MM.1S (cell line): ENCODE measurements at places on chromosomes 7 and 10.

GRCh38 chr10:7186387-7187018 is 224.3 kb downstream of the SFMBT2 start:
- DNase-seq = no peak

DNA sequence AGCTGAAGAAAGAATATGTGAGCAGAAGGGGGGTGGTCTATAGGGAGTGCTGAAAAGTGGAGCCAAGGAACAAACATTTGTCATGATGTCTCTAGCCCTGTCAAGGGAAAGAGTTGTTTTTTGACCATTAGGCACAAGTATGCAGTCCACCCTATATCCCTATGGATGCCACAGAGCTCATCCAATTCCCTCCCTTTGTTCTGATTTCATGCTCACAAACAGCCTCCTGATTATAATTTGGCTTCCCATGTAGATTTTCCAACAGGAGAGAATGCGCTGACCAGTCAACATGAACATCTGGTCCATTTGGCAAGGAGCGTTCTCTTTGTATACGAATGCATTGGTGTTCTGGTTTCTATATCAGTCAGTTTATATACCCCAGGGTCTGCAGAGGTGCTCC is 12.1 kb upstream of the CEP41 start:
- DNase-seq = no peak

GRCh38 chr10:43193496-43194080 is 55.3 kb downstream of the CSGALNACT2 start:
- no peak for DNase-seq

- no peak for DNase-seq
Observed at GRCh38 chr7:155850766-155851678, 38.8 kb upstream of the SHH start.

GRCh38 chr7:127413962-127414361 is 21.5 kb upstream of the ZNF800 start:
- peak; percentile 80 for DNase-seq

- DNase-seq = no peak
Observed at GRCh38 chr7:66055321-66055956, 20.2 kb upstream of the ASL start.

DNA sequence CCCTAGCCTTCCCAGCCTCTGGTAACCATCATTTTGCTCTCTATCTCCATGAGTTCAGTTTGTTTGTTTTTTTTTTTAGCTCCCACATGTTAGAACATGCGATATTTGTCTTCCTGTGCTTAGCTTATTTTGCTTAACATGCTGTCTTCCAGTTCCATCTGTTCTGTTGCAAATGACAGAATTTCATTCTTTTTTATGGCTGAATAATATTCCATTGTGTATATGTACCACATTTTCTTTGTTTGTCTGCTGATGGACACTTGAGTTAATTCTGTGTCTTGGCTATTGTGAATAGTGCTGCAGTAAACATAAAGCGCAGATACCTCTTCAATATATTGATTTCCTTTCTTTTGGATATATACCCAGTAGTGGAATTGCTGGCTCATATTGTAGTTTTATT is 21.0 kb downstream of the DLD start:
- no peak for DNase-seq

GRCh38 chr7:133528796-133529195 is 275.9 kb downstream of the EXOC4 start:
- DNase-seq = no peak

DNA sequence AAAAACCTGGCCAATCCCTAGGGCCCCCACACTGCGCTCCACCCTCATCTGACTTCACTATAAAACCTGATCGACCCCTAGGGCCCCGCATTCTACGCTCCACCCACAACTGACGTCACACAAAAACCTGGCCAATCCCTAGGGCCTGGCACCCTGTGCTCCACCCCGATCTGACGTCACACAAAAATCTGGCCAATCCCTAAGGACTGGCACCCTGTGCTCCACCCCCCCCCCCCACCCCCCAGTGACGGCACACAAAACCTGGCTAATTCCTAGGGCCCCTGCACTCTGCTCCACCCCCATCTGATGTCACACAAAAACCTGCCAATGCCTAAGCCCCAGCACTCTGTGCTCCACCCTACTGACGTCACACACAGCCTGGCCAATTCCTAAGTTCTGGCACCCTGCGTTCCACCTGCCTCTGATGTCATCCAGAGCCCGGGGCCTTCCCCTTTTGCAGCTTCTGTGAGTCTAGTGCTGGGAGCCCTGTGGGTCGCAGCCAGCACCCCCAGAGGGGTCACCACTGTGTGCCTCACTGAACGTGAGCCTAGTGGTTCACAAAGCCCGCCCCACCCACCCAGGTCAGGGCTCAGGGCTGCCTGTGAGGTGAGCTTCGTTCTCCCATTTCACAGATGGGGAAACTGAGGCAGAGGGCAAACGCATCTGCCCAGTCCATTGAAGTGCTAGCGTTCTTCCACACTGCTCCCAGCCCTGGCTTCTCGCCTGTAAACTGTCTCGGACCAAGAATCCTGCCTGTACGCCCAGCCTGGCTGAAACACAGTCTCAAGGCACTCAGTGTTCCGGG is 40.6 kb downstream of the MICALL2 start:
- peak; percentile 15 for DNase-seq

GRCh38 chr10:29332061-29332760 is 43.3 kb downstream of the LYZL1 start:
- DNase-seq = no peak

- DNase-seq = peak; percentile 69
Observed at GRCh38 chr7:94578614-94579013, 69.0 kb downstream of the CASD1 start.

DNA sequence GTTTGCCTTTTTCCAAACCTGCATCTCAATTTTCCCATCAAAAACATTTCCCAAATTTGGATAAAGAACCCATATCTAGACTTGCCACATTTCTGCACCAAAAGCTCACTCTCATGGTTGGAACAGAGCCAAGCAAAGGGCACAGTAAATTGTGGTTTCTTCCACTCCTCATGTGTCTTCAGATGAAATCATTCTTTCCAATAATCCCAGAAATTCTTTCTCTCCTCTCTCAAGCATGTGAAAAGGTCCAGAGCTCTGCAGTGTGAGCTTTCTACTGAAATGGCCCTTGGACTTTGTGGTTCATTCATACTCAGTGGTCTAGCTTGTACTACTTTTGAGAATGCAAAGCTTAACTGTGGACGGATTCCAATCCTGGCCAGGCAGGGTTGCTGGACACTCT is 19.8 kb downstream of the PRSS2 start:
- no peak for DNase-seq

- DNase-seq = peak; percentile 49
Observed at GRCh38 chr7:45872116-45873034, 507 bp downstream of the CCDC201 start.

DNA sequence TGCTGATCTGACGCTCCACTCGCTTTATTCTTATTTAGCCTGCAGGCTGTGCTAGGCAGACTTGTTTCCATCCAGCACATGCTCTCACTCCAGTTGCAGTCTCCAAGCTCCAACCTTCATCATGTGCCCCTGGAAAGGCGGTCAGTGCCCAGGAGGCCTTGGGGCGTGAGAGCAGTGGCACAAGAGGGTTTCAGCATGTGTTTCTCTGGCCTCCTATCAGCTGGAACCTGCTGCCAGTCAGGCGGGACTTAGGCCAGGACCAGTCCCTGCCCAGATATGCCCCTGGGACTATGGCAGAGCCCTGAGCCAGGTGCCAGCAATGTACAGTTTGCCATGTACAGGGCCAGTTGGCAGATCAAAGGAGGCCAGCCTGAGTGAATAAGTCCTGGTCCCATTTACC is 330.2 kb upstream of the FZD1 start:
- no peak for DNase-seq

- DNase-seq = no peak
Observed at GRCh38 chr10:18455086-18455884, 196.1 kb downstream of the NSUN6 start.

- DNase-seq = peak; percentile 67
Observed at GRCh38 chr10:10677479-10677878, 340.2 kb upstream of the CELF2 start.

GRCh38 chr10:125064681-125065492 is 95.5 kb downstream of the CTBP2 start:
- DNase-seq = peak; percentile 94

GRCh38 chr7:46955531-46955930 is 626.4 kb downstream of the TNS3 start:
- DNase-seq = no peak

- no peak for DNase-seq
Observed at GRCh38 chr10:24773939-24774589, 50.4 kb upstream of the ARHGAP21 start.

- no peak for DNase-seq
Observed at GRCh38 chr7:131553931-131554330, 2.5 kb downstream of the PODXL start.

DNA sequence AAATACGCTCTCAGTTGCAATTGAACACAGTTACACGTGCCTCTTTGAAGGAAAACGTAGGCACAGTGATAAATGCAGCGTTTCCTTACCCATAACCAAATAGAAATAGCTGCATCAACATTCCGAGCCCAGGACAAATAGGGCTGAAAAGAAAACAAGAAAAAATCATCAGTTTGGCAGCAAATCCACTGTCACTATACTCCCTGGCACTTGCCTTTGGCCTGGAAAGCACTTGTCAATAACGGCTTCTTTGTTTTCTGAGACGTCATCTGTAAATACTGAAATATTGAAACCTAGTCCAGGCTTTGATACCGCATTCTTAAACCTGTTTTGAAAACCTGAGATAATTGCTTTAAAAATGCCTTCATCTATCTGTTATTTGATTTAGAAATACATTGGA is 167.2 kb upstream of the AKR1E2 start:
- DNase-seq = no peak

- no peak for DNase-seq
Observed at GRCh38 chr7:92808006-92808405, 28.4 kb downstream of the CDK6 start.

DNA sequence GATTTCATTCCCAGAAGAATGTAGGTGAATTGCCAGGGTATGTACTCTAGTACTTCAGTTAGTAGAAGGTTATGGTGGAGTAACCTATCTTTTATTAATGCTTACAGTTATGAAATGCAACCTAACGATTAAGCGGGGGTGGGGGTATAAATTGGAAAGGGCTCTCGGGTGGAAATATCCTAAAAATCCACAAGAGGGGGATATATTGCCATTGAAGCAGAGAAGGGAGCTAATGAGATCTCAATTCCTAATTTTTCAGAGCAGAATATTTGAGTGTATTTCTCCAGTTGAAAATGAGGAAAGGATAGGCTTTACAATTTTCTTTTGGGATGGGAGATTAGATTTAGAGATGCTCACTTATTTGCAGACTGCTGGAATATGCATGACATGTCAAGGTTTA is 90.8 kb downstream of the DNAJB9 start:
- no peak for DNase-seq

DNA sequence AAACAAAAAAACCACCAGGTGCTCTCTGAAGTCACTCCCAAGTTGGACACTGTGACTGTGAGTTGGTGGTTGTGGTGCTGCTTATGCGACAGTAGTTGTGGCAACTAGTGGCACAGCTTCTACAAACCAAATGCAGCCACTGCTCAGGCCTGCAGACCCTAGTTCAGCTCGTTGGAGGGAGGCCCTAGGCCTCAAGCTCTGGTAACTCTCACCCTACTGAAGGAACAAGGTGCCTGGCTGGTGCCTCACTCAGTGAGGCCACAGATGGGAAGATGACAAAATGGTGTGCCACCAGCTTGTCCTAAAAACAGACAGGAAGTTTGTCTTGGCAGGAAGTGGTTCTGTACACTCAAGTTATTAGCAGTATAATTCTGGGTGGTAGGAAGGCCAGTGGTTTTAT is 45.3 kb upstream of the RAPGEF5 start:
- peak; percentile 27 for DNase-seq

- no peak for DNase-seq
Observed at GRCh38 chr10:131744346-131744745, 156.5 kb upstream of the PPP2R2D start.

- DNase-seq = no peak
Observed at GRCh38 chr7:70607281-70607680, 524.7 kb upstream of the GALNT17 start.

GRCh38 chr10:15118615-15119014 is 21.5 kb downstream of the RPP38 start:
- DNase-seq = no peak

DNA sequence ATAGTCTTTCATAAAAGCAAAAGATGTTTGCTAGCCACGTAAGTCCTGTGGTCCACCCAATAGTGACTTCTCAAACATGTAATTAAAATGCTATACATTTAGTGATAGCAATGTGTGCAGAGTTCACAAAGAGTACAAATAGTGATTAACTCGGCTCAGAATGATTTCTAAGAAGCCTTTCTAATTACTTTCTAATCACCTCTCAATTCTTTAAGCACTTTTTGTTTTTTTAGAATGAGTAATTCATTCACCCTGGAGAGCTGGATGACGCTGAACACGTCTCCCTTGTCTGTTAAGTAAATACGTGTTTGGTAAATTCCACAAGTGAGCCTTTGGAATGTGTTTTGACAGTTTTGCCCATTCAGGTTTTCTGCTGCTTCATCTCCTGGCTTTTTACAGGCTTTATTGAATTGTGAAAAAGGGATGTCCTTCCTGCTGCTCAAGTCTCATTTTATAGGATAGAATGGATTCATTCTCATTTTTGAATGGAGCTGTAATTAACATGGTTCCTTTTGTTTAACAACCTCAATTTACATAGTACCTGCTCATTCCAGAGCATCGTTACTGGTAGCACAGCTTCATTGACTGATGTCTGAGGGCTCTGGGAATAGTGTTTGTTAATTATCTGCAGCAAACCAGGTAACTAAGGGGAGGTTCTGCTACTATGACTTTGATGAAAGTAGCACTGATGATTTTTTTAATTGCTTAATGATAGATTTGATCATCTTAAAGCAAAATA is 212.1 kb downstream of the VTI1A start:
- no peak for DNase-seq

DNA sequence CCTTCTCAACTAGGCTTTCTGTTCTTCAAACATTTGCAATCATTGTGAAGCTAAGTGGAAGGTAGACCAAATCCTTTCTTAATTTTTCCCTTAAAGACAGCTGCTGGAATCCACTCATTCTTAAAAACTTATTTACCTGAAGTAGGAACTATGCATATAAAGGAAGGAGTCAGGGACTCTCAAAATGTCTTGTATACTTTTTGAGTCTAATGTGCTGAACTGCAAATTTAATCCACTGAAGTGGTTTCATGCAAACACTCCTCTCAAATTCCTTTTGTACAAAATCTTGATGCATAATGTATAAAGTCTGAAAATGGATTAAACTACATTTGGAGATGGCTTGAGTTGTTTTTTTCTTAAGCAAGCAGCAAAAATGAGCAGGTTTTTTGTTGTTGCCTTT is 118.0 kb downstream of the CABCOCO1 start:
- DNase-seq = no peak

DNA sequence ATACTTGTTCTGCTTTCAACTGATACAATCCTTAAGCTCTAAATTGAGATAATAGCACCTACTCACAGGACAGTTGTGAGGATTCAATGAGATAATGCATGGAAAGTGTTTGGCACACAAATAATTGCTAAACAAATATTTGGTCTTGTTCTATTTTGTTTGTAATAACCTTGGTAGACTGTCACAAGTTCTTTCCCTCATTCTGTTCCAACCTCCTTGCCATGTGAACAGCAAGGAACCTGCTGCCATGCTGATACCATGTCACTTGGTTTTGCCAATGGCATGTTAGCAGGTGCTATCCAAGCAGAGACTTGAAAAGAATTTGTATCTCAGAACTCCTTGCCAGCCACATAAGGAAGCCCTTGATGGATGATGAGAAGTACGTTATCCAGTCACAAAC is 24.8 kb upstream of the TECTB start:
- no peak for DNase-seq
